ENCODE measurements at places on chromosomes 7 and 10.

DNA sequence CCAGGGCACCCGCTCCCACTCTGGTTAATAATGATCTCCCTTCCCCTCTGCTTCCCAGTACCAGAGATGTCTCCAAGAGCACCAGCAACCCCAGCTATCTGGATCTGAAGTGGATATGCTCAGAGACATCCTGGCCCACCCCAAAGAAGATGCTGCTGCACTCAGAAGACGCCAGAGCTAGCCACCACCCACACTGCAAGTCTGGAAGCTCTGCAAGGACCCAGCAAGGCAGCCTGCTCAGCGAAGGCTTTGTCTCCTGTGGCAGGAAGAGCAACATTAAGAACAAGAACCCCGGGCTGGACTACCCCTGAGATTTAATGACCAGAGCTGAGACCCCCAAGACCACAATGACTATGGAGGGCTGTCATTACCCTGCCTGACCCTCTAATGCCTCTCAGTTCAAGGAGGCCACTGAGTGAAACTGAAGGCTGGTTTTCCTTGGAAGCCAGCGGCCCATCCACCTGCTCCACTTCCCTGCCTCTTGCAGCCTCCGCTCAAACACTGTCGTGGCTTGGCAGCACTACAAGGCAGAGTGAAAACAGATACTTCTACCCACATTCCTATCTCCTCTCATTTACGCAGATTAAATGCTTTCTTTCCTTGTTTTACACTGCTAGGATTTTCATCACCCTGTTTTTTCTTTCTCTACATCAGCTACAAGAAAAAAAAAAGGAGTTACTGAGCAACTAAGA lies 202.2 kb downstream of the SNX10 start:
- no peak for DNase-seq

- DNase-seq: no peak
Observed at GRCh38 chr7:42035210-42035609, 201.8 kb downstream of the GLI3 start.

DNA sequence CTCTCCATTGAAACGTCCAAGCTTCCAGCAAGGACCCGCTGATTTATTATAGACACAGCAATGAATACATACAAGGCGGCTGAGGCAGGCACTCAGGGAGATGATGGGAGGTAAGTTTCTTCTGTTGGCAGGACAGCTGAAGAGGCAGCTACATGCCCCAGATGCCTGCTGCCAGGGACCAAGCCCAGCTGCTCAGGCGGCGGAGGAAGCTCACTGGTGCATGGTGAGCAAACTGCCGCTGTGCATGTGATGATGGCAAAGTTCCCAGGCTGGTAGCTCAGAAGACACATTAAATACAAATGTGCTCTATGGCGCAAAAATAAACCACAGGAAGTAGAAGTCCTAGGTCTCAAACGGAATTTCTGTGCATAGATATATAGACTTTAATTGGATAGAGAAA lies 2.3 kb downstream of the DNTT start:
- DNase-seq: no peak

DNA sequence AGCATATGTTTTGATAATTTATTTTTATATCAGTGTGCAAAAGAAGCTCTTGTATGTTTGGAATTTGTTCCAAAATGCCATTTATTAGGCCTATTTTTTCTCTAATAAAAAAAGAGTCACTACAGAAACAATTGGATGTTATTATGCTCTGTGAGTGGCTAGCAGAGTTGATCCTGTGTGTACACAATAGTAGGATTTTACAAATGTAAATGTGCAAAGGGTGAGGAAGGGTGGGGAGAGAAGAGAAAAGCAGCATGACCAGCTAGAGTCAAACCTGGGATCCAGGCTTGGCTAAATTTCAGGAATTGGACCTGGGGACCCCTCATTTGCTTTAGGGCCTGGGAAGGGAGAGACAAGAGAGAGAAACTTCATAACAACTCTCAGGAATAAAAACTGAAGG lies 32.5 kb downstream of the SEMA3A start:
- no peak for DNase-seq

DNA sequence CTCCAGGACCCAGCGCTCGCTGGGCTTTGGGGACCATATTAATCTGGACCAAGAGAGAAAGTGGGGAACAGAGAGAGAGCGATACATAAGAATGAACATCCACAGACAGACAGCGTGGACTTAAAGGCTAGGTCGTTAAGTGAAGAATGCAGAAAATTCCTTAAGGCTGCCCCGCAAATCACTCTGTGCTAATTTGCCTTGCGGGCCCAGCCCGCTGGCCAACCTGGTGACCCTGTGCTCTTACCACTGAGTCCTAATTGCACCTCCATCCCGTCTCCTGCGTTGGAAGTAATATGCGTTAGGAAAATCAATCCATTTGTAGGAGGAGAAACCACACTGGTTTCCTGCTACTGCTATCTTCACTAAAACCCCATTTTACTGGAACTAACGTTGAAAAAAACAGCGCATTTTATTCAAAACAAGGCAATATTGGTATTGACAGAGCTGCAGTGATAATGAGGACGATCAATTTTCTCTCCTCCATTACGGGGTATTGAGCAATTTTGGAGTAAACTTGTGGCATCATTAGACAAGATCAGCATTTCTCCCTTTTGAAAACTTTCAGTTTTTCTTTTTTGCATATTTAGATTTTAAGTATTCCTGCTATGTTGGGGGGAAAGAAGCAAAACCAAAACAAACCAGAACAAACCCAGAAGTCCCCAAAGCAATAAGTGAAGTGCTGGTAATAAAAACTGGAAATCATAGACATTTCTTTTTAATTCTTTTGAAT lies 85.2 kb downstream of the WDFY4 start:
- DNase-seq: no peak

- DNase-seq: no peak
Observed at GRCh38 chr10:96830511-96831199, 1.4 kb upstream of the LCOR start.

GRCh38 chr10:109386921-109387320 lies 536.4 kb downstream of the XPNPEP1 start:
- DNase-seq: no peak
